ENCODE measurements at places on chromosomes 1 and 21.

- DNase-seq, result peak; percentile 64
These were observed at the start of gene ZBTB8B for GRCh38 chr1:32464716-32465577. Gene ZBTB8B, plus strand, starts transcription at chr1:32465072. Its CDS starts 5,553 bp downstream, at chr1:32470625.

- peak; percentile 93 for DNase-seq
These were observed 10.8 kb upstream of the ASCL5 start for GRCh38 chr1:201137579-201138310.

DNA sequence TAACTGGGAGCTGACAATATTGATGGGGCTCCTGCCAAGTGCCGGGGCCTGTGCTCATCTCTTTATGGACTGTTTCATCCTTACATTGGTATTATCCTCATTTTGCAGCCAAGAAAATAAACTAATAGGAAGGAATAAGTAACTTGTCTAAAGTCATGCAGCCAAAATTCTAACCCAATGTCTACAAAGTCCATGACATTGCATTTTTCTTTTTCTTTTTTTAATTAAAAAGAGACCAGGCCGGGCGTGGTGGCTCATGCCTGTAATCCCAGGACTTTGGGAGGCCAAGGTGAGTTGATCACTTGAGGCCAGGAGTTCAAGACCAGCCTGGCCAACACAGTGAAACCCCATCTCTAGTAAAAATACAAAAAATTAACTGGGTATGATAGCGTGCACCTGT, 18.8 kb downstream of the DEGS1 start:
- DNase-seq, result no peak

DNA sequence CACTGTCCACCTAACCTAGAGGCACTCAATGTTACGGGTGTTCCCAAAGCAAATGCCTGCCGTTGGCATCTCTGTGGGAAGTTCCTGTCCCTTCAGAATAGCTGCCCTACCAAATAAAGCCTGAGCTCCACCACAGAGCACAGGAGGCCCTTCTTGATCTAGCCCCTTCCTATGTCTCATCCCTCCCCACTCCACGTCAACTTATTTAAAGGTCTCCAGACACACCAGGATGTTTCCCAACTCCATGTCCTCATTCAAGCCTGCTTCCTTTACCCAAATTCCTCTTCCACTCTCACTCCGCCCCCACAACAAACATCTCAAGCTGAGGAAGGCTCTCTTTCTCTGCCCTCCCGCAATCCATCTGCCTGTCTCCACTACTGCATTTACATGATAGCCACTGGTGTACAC, 87.7 kb downstream of the TGFBR3 start:
- no peak for DNase-seq

DNA sequence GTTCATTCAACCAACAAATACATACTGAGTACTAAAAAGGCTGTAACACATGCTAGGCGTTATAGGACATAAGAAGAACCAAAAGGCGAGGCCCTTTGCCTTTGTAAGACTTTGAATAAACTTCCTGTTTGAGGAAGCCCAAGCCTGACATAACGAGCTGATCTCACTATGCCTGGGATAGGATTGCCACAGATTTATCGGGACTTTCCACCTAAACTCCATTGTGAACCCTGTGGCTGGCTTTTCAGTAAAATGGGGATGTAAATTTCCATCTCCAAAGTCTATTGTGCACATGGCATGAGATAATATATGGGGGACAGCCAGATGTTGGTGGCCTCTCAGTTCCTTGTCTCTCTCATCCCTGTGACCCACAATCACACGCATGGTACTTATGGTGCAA, 41.9 kb downstream of the LMO4 start:
- no peak for DNase-seq

GRCh38 chr1:50368179-50369007, 54.9 kb downstream of the DMRTA2 start:
- DNase-seq, result peak; percentile 15

- DNase-seq, result no peak
These were observed 82.4 kb upstream of the TLR5 start for GRCh38 chr1:223225481-223225880.

GRCh38 chr1:200741551-200742207, 3.0 kb downstream of the CAMSAP2 start:
- DNase-seq, result no peak

DNA sequence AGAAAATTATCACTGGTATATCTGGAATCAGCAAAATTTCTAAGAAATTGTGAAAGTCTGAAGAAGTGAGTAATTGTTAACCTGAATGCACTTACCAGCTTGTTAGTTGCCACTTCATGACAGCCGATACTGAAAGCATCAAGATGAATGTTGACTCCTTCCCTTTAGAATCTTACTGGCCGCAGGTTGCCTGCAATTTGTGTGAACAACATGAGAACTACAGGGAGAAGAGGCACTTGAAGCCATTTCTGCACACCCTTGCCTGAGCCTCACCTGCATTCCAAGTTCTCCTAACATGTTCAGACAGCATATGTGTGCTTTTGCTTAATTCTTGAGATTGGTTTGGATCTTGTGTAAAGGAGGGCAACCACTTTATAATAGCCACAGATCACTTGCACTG, 59.2 kb upstream of the SSX2IP start:
- no peak for DNase-seq

DNA sequence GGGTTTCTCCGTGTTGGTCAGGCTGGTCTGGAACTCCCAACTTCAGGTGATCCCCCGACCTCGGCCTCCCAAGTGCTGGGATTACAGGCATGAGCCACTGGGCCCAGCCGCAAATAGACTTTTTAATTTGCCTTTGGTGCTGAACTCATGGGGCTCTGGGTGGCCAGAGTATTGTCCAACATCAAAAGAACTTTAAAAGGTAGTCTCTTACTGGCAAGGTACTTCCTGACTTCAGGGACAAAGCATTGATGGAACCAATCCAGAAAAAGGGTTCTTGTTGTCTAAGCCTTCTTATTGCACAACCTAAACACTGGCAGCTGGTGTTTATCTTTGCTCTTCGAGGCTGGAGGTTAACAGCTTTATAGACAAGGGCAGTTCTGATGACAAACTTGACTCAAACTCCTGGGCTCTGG, 3.8 kb upstream of the KTI12 start:
- DNase-seq, result no peak

GRCh38 chr1:11505591-11506538, 26.9 kb downstream of the DISP3 start:
- no peak for DNase-seq

- DNase-seq, result no peak
These were observed 14.3 kb downstream of the GPR137B start for GRCh38 chr1:236156512-236157208.

- no peak for DNase-seq
These were observed 38.0 kb downstream of the PLXNA2 start for GRCh38 chr1:208206092-208206698.

- DNase-seq, result no peak
These were observed 24.6 kb downstream of the PANK4 start for GRCh38 chr1:2501820-2502119.

GRCh38 chr1:108645564-108646184, 15.2 kb downstream of the HENMT1 start:
- no peak for DNase-seq

DNA sequence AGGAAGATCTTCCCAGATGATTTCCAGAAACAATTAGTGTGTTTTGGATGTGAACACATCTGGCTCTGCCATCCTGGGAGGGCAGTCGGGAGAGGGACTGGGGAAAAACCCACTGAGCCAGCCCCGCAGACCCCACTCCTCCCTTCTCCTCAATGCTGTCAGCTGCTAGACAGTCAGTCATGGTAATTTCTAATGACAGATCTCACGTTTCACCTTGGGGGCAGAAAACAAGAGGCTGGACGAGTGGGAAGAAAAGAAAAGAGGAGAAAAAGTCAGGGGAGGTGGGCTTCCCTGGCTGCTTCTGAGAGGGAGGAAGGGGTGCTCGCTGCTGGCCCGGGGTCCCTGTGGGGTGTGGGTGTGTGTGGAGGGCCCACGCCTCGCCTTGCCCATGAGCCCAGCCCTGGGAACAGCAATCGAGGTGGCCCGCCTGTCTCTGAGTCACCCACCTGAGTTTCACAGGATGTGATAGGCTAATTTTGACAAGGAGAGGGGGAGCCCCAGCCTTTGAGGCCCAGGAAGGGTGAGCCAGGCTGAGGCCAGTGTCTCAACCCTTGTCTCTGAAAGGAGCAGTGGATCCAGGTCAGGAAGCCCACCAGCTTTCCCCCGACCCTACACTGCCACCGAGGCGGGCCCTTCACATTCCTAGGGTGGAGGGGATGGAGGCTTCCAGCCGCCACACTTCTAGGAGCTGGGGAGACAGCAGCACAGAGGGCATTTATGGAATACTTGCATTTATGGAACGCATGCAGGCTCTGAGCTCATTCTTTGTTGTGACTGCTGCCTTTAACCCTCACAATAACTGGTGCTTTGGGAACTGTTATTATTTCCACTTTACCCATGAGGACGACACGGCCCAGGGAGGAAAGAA, 49.1 kb upstream of the IFNLR1 start:
- DNase-seq, result no peak

- peak; percentile 64 for DNase-seq
These were observed 121.2 kb downstream of the SLC45A1 start for GRCh38 chr1:8439015-8439702.

- no peak for DNase-seq
These were observed 39.3 kb downstream of the NFIA start for GRCh38 chr1:61121631-61122030.

DNA sequence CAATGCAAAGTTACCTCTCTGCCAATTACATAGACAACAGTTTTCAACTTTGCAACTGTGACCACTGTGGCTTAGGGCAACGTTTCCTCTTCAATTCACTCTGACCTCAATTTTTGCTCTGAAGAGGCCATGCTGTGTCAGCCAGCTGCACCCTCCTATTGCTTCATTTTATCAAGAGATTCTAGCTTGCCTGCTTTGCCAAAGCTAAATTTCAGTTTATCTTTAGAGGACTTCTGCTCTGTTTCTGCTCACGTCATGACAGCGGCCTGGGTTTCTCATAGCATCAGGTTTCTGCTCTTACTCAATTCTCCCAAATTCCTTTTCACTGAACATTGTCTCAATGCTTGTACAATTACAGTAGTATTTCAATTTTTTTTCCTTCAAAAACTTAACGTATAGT, 154.6 kb downstream of the PLA2G4A start:
- peak; percentile 51 for DNase-seq

GRCh38 chr1:218273762-218274479, 11.2 kb upstream of the RRP15 start:
- no peak for DNase-seq

DNA sequence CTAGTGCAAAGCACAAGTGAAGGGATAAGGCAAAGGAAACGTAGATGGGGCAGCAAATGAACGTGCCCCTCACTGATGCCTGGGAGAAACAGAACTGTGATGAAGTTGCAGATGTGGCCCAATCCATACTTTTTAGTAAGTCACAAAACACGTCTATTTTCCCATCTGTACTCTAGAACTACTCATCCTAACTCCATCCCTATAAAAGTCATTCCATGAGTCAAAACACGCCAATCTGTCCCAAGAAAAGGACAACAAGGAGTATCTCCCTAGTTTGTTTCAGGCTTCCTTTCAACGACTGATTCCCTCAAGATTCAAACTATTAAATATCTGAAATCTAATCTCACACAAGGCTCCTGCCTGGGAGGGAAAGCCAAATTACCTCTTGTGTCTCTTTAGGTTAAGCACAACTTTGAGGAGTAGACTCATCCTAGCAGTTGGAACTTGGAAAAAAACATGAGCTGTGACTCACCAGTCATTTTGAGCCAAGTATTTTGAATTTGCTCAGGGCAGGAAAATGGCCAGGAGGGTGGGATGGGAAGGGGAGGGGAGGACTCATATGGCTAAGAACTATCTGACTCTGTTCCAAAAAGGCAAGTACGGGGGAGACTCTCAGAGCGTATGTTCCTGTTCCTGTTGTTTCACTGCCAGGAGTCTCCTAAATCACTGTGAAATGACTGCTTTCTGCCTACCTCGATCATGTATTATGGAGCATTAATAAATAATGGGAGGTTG, 214.5 kb upstream of the CAMK1G start:
- peak; percentile 95 for DNase-seq

- DNase-seq, result no peak
These were observed 525.0 kb downstream of the MATN1 start for GRCh38 chr1:30198451-30198760.

- DNase-seq, result no peak
These were observed 20.8 kb downstream of the CNST start for GRCh38 chr1:246587032-246587431.

GRCh38 chr1:8536515-8536914, 218.6 kb downstream of the SLC45A1 start:
- no peak for DNase-seq

- no peak for DNase-seq
These were observed 22.0 kb downstream of the ALPL start for GRCh38 chr1:21531241-21531640.

DNA sequence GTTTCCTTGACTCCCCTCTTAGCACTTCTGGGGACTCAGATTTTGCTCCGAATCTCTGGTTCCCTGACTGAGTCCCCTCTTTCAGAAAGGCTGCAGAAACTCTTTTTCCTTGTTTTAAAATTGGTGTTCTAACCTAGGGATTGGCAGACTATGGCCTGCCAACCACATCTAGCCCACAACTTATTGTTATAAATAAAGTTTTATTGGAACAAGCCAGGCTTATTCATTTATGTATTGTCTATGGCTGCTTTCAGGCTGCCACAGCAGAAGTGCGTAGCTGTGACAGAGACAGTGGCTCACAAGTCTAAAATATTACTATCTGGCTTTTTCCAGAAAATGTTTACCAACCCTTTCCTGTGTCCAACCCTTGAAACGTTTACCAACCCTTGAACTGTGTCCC, 81.7 kb downstream of the IER5 start:
- DNase-seq, result no peak

DNA sequence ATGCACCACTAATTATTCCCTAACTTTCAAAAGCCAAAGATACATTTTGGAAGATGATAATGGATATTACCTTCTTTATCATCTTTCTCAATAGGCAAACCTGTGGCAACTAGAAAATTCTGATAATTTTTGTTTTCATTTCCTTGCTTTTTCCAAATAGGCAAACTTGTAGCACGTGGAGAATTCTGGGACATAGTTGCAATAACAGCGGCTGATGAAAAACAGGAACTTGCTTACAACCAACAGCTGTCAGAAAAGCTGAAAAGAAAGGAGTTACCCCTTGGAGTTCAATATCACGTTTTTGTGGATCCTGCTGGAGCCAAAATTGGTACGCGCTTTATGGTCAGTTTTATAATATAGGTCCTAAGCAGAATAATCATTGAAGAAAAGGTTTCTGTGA, 1.5 kb downstream of the FPGT start:
- DNase-seq, result peak; percentile 4

- no peak for DNase-seq
These were observed 16.0 kb downstream of the SPATA21 start for GRCh38 chr1:16421201-16421600.

DNA sequence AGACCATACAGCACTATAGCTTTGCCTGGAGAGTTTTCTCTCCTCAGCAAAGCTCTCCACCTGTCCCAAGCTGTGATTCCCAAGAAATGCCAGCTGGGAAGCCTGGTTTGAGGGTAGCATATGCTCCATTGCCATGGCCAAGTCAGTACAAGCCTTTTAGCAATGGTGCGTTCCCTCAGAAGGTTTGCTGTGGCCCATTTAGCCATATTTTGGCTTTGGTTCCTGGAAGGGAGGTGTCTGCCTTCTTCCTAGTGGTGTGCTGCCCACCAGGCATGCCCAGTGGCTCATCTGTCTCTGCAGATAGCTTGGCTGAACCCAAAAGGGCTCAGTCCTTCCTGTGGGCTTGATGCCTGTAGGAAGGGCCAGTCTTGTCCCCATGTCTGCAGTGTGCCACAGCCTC, 32.4 kb downstream of the GALNT2 start:
- no peak for DNase-seq

GRCh38 chr1:91622616-91623015, 122.0 kb downstream of the CDC7 start:
- no peak for DNase-seq

All from fibroblast of skin of scalp (primary cell).